ENCODE measurements at places on chromosomes 5 and 9.

- DNase-seq, result peak; percentile 3
Observed at GRCh38 chr5:141664733-141665461, 13.7 kb upstream of the FCHSD1 start.

DNA sequence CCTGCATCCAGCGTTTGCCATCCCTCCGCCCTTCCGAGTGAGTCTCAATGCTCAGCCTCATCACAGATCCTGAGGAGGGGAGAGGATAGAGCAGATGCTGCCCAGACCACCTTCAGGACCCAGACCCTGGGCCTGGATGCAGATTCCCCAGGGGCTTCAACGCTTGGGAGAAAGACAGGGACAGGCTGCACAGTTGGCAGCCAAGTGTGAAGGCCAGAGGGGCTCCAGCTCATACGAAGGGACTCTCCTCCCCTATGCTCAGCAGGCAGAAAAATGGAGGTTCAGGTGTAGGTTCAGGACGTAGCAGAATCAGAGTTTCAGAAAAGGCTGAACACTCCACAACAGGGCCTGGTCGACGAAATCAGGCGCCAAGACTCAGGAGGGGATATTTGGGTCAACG is 378.5 kb upstream of the IRX1 start:
- DNase-seq, result no peak

GRCh38 chr5:145130996-145131395 is 704.1 kb downstream of the PRELID2 start:
- DNase-seq, result no peak

GRCh38 chr5:59795141-59795540 is 98.4 kb downstream of the PDE4D start:
- no peak for DNase-seq

DNA sequence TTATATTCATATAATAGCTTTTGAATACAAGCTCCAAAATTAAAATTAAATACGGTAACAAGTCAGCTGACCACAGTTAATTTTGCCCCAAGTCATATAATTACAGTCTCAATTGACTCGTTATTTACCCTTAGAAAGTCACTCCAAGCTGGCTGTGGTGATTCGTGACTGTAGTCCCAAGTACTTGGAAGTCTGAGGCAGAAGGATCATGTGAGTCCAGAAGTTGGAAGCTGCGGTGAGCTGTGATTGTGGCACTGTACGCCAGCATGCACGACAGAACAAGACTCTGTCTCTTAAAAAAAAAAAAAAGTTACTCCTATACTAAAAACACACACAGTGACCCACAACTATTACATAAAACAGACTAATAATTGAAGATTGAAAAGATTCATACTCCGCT is 31.6 kb upstream of the DTWD2 start:
- no peak for DNase-seq

DNA sequence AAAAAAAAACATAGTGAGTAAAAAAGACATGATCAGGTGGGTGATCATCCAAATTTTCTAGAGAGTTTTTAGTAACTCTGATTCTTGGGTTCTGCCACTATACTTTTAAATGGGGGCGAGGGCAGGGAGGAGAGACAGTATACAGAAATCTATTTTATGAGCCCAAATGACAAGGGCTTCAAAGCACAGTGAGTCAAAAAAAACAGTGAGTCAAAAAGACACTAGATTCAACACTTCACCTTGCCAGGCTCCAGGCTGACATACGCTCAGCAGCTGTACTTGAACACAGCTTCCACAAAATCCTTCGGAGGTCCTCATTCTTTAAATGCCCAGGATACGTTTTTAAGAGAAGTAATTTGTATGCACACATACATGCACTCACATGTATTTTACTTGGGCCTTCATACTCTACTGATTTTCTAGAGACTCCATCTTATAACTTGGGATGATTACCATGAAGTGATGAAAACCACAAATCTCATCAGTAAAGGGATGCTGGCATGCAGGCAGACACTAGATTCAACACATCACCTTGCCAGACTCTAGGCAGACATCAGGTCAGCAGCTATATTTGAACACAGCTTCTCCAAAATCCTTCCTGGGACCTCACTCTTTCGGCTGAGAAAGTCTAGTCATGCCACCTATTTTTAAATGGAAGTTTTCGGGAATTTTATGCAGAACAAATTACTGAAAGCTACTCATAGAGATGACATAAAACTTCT is 28.8 kb downstream of the NR3C1 start:
- no peak for DNase-seq

DNA sequence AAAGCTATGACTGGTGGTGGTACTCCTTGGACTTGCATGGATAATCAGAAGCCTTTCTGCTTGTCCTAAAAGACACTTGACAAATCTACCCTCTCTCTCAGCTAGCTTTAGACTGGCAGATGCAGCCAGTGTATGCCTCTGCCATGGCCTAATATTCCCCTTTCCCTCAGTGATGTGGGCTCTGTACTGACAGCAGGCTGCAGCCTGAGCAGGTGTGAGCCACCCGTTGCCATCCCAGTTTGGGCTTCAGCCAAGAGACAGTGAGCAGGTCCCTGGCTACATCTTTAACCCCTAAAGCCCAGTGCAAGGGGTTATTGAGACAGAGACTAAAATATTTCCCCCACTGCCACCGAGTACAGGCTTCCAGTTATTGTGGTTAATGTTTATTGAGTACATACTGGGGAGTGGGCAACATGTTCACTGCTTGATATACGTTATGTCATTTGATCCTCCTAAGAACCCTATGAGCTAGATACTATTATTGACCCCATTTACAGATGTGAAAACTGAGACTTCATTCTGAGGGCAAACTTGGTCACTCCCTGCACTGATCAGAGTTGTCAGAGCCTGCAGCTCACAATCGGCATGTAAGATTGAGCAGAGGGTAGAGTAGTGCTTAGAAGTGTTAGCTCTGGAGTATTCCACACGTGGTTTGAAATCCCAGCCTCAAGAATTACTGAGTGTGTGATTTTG is 254.2 kb downstream of the ARHGAP26 start:
- DNase-seq, result peak; percentile 26

DNA sequence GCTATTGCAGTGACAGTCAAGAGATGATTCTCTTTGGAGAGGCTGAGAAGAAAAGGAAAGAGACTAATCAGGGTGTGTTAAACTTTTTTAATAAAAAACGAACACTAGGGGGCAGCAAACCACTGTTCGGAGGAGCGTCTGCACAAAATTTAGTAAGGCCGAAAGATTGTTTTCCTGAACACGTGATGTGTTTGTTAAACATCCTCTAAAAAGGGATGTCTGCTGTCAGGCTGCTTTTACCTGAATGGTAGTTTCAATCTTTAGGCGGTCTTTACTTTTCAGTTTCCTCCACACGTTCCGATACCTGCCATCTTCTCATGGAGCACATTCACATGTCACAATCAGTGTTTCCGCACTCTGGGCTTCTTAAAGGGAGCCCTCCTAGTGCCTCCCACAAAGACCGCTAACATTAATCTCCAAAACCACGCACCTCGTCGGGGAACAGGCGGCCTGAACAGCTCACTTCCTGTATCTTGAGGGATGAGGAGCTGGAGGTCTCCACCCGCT is 125.2 kb downstream of the GPBP1 start:
- DNase-seq, result peak; percentile 62

DNA sequence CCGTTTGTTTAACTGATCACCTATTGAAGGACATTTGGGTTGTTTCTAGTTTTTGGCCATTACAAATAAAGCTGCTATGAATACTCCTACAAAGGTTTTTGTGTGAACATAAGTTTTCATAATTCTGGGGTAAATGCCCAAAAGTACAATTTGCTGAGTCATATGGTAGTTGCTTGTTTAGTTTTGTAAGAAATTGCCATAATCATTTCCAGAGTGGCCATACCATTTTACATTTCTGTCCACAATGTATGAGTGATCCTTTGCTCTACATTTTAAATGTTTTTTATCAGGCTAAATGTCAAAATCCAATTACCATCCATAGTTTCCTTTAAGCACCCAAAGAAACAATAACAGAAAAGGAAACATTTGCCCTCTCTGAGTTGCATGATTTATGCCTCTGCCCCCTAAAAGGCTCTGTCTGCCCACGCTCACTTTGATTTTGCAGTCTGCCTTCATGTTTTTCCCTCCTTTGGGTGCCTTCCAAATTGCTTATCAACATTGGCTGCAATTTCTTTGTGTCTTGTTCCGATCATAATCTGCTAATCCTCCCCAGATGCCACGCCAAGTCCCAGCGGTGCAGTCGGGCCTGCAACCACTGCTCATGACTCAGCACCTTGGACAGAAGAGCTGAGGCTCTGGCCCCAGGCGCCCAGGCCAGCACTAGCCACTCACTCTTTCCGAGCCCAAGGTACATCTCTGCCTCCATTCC is 339.2 kb downstream of the PIK3R1 start:
- DNase-seq, result no peak

DNA sequence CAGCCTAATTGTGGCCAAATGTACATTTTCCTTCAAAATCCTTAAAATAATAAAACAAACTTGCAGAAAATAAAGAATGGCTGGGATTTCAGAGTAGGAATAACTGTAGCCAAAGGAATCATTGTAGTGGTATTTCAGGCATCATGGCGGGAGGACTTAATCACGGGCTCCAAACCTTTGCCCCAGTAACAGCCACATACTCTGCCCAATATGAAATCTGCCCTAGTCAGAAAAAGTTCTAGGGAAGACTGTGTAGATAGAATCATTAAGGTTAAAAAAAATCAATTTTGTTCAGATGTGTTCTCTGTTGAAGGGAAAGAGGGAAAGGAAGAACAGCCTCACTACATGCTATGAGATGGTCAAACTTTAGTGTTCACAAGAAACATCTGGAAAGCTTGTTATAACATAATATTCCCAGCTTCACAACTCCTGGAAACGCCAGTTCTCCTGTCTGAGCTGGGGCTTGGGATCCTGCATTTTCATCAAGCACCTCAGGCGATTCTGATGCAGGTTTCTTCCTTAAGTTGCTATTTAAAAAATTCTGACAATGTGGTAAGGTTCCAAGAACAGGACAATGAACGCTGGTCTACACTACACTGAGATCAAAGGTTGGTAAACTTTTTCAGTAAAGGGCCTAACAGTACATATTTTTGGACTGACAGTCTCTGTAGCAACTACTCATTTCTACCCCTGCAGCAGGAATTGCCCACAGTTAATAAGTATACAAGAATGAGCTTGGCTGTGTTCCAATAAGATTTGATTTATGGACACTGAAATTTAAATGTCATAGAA is 87.9 kb downstream of the CEMIP2 start:
- no peak for DNase-seq

DNA sequence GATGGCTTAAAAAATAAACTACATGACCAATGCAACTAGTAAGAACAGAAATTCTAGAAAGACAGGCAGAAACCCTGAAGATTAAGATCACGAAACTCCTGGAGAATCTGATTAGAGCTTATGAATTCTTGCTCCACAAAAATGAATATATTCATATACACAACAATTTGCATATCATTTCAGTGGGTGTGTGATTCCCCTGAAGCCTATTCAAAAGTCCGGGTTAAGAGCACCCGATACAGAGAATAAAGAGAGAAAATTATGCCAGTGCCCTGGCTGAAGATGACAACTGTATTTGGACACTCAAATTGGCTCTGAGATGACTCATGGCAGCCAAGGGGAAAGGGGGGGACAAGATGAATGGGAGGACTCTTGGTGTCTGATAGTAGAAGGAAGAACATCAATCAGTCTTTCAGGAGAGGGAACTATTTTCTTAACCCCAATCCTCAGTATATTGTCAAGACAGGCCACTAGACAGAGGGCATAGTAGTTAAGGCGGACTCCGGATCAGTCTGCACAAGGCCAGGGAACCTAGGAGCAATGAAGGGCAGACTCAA is 6.0 kb downstream of the TMOD1 start:
- DNase-seq, result no peak

DNA sequence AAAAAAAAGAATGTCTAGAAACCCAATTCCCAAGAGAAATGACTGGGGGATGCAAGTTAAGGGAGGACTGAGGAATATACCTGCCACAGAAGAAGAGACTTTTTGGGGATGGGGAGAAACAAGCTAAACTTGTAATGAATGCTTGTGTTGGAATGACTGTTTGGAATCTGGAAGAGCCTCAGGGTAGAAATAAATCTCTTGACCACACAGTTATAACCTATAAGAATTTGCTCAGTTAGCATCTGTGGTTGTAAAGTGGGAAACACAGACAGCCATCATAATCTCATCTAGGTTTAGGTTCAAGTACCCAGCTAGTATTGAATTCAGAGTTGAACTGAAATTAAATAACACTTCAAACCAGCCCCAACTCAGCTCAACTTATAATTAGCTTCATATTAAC is 678.3 kb upstream of the CHD1 start:
- no peak for DNase-seq

DNA sequence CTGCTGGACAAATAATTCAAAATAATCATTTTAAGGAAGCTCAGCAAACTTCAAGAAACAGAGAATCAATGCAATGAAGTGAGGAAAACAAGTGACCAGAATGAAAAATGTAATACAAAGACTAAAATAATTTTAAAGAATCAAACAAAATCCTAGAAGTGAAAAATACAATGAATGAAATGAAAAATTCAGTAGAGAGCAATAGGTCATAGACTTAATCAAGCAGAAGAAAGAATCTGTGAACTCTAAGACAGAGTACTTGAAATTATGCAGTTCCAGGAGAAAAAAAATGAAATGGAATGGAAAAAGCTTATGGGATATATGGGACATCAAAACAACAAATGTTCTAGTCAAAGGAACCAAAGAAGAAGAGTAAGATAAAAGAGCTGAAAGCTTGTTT is 11.8 kb upstream of the ZDHHC21 start:
- no peak for DNase-seq

GRCh38 chr9:83479765-83480164 is 58.4 kb downstream of the FRMD3 start:
- DNase-seq, result no peak

GRCh38 chr5:167012123-167013034 is 1279.1 kb upstream of the WWC1 start:
- no peak for DNase-seq

GRCh38 chr5:83530193-83530592 is 58.6 kb downstream of the VCAN start:
- DNase-seq, result no peak

DNA sequence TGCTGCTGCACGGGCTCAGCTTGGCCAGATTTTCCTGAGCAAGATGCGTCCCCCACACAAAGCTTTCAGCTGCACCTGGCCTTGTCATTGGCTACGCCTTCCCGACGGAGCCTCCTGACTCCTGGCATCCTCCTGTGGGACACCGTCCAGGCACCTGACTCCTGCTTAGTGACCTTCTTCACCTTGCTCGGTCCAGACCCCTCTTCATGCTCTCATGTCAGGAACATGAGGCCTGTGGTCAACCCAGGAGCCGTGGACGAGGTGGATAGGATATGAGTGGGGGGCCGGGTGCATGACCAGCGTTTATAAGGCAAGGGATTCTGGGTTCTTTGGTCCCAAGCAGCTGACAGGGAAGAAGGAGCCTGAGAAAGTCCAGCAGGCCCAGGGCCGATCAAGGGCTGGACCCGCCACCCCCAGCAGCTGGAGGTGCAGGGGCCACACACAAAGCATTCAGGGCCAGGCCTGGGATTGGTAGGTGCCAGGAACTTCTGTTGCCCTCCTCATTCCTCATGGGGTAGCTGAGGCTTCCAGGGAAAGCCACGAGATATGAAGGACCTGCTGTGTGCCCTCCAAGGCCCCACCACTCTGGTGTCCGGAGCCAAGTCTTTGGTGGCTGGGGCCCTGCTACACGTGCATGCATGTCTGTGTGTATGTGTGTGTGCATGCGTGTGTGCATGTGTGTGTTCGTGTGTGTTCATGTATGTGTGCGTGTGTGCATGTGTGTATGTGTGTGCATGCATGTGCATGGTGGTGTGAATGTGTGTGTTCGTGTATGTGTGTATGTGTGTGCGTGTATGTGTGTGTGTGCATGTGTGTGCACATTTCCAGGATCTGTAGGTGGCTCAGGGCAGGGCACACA is 34.9 kb downstream of the SLC6A3 start:
- DNase-seq, result no peak

- no peak for DNase-seq
Observed at GRCh38 chr9:16316911-16317817, 553.3 kb downstream of the BNC2 start.
